ENCODE measurements at places on chromosomes 1 and 21.

DNA sequence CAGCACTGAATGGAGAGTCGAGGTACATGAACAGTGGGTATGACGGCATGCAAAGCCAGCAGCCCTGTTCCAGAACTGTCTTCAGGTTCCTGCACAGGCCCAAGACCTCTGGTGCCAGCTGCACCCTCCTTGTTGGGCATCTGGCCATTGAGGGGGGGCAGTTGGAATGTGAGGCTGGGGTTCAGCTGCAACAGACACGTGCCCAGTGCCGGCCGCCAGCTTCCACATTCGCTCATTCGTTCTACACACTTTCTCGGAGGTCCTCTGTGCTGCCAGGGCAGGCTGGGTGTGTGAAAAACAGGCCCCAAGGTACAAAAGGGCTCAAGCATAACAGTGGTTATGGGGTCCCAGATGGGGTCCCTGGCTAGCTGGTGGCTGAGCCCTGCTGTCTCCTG lies 37.9 kb upstream of the SLC19A1 start:
- no peak for DNase-seq

DNA sequence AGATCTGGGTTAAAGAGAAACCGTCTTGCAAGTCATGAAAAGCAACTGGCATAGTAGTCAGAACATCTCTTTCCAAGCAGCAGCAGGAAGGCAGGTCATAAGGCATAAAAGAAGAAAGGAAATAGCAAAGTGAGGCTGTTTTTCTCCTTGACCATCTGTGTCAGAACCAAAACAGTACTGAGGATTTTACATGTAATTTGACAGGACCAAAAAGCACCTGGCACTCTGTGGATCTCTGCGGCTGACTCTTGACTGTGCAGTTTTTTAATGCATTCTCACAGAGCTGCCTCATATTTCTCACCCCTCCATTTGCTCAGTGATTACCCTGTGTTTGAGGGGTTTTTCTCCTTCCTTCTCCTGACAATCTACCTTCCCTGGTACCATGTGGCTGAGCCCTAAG lies 17.7 kb downstream of the TBX15 start:
- DNase-seq: no peak

- no peak for DNase-seq
These were observed 130.7 kb downstream of the GIPC2 start for GRCh38 chr1:78176448-78176847.

DNA sequence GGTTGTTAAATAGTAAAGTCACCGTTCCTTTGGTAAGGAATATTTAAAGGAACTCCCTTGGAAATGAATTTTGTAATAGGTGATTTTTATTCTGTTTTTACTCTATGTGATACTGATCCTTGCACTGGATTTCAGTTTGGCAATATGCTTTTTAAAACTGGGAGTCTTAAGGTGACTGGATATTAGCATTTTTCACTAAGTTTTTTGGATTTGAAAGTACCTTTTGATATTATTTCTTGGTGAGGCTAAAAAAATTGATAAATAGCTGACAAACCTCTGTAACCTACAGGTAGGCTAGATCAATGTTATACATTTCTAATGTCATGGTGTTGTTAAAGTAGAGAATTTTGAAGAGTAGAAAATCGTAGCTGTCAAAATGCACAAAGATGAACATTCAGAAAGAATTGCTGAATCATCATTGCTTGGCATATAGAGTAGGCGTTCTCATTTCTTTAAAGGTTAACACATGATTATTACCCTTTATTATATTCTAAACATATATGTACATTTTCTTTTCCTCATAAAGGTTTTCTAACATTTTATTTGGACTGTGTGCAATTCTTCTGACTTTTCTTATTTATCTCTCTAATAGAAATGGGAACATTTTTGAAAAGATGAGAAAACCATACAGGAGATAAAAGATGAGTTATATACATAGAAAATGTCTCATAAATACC lies 1.5 kb upstream of the DNAJB4 start:
- no peak for DNase-seq

DNA sequence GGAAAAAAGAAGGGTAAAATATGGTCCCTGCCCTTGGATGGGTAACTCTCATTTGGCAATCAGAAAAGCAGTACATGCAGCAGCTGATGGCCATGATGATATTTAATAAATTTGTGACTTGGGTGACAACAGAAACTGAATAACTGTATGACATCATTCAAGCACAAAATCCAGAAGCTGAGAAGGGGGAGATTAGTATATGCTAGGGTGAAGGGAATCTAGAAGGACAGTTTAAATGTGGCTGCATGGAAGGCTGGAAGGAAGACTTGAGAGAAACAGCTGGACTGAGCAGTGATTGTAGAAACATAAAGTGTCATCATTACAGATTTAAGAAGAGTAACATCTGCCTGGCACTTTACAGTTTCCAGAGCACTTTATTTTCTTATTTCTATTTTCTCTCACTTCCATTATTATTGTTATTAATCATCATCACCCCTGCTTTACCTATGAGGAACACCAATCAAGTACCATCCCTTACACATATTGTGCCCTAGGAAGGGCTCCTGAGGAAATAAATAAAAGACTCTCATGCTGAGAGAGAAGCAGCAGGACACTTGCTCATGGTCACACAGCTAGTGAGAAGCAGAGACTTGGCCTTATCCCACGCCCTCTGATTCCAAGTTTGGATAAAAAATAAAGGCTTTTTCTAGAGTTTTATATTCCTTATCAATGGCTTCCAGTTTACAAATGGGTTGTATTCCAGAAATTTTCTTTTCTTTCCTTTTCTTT lies 207.2 kb downstream of the PBX1 start:
- DNase-seq: no peak

GRCh38 chr1:59737638-59738037 lies 77.1 kb upstream of the HOOK1 start:
- no peak for DNase-seq

- DNase-seq: no peak
These were observed 61.8 kb downstream of the RASAL2 start for GRCh38 chr1:178155481-178156255.

DNA sequence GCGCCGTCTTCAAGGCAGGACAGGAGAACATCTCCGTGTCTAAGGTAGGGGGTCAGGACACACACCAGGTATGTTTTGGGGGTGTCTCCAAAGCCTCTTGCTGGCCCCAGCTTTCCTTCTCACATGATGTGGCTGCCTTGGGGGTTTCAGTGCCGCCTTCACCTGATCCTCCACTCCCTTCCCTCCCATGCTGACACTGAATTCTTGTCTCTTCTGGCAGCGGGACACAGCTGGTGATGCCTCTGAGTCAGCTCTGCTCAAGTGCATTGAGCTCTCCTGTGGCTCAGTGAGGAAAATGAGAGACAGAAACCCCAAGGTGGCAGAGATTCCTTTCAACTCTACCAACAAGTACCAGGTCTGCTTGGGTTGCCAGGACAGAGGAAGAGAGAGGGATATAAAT lies 13.5 kb downstream of the ATP1A2 start:
- no peak for DNase-seq

- no peak for DNase-seq
These were observed at the start of gene ESRRG for GRCh38 chr1:216723274-216723780. Gene ESRRG (minus strand): TSS chr1:216723429. CDS start chr1:216723299, 130 bp downstream.

All from T-helper 17 cell (primary cell).